Bronchus fibroblast of lung (primary cell): ENCODE measurements at places on chromosomes 2 and 18. TPM values are rescaled to one million over a fixed set of nuclear protein-coding genes. Genes with fewer than 3 reads are reported as not detected.

MFSD2B gene
- 0.59 and 1.0 TPM in 2 replicates for total RNA-seq

RNF125 gene
- total RNA-seq, result 0.30 and 0.34 TPM in 2 replicates

UGT1A8 gene
- total RNA-seq, result not detected in 2 replicates

GPR55 gene
- total RNA-seq, result under 0.01 TPM in 1 of 2 replicates, not detected in the other

TMEM200C gene
- 1.3 and 1.5 TPM in 2 replicates for total RNA-seq

MDH1B gene
- 0.34 and 0.45 TPM in 2 replicates for total RNA-seq

NBAS gene
- total RNA-seq, result 31.5 and 36.7 TPM in 2 replicates

CD302 gene
- total RNA-seq, result 5.0 and 5.2 TPM in 2 replicates

NEB gene
- total RNA-seq, result under 0.01 and 0.17 TPM in 2 replicates

SERPINB13 gene
- not detected in 2 replicates for total RNA-seq

C2orf78 gene
- total RNA-seq, result not detected in 2 replicates

GYPC gene
- 100 and 106 TPM in 2 replicates for total RNA-seq

MBP gene
- 3.2 and 3.4 TPM in 2 replicates for total RNA-seq

RUFY4 gene
- not detected in 2 replicates for total RNA-seq

CDH20 gene
- total RNA-seq, result under 0.01 TPM in 1 of 2 replicates, not detected in the other

SERPINB4 gene
- not detected in 2 replicates for total RNA-seq

RMC1 gene
- total RNA-seq, result 20.2 and 21.6 TPM in 2 replicates

KLF11 gene
- 3.5 and 3.7 TPM in 2 replicates for total RNA-seq

SLC9A4 gene
- total RNA-seq, result not detected in 2 replicates

VIT gene
- total RNA-seq, result not detected in 2 replicates

MROH2A gene
- not detected in 2 replicates for total RNA-seq

AQP12B gene
- not detected in 2 replicates for total RNA-seq
